ENCODE measurements at places on chromosomes 5 and 9.

DNA sequence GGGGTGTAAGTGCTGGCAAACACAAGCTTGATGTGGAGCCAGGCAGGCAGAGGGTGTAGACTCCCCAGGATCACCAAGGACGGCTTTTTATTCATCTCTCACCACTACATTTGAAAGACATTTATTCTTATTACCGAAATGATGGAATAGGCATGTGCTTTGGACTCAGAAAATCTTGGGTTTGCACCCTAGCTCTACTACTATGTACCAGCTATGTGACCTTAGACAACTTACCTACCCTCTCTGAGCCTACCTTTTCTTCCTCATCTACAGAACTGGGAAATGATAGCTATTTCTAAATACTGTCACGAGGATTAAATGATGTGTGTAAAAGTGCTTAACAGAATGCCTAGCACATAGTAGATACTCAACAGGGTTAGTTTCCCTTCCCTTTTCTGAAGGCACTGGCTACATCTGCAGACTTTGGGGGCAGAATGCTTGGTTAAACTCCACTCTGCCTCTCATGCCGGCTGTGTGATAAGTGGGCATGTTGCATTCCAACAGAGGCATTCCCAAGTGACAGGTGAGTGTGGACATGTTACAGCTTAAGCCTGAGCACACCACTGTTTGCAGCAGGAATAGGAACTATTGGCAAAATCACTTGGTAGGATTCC is 94.8 kb downstream of the SLC1A3 start:
- no peak overlapping the region for H3K4me3 ChIP-seq
- H3K27me3 ChIP-seq: no peaks in the 10 kb centered on the region
- no peak for DNase-seq
- no peaks in the 10 kb centered on the region for H3K36me3 ChIP-seq
- no peaks in the 10 kb centered on the region for H3K4me1 ChIP-seq

DNA sequence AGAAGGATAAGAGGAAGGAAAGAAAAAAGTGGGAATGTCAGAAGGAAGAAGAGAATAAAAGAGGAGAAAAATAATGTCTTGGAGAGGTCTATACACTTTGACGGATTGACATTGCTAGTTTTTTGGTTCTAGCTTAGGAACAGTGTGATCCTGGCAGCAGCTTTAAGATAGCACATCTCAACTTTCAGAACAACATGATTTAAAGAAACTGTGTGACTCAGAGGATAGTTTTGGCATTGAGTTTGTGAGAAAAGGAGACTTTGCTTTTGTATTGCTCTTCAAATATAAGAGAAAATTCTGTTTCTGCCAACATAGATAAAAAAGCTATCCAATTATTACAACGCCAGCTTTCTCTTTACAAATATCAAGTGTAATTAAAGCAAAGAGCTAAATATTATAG is 260.7 kb upstream of the ARRDC3 start:
- no peaks in the 10 kb centered on the region for H3K36me3 ChIP-seq
- H3K27me3 ChIP-seq: no peaks in the 10 kb centered on the region
- H3K4me3 ChIP-seq: no peak overlapping the region
- no peak overlapping the region for H3K27ac ChIP-seq
- H3K4me1 ChIP-seq: no peaks in the 10 kb centered on the region

DNA sequence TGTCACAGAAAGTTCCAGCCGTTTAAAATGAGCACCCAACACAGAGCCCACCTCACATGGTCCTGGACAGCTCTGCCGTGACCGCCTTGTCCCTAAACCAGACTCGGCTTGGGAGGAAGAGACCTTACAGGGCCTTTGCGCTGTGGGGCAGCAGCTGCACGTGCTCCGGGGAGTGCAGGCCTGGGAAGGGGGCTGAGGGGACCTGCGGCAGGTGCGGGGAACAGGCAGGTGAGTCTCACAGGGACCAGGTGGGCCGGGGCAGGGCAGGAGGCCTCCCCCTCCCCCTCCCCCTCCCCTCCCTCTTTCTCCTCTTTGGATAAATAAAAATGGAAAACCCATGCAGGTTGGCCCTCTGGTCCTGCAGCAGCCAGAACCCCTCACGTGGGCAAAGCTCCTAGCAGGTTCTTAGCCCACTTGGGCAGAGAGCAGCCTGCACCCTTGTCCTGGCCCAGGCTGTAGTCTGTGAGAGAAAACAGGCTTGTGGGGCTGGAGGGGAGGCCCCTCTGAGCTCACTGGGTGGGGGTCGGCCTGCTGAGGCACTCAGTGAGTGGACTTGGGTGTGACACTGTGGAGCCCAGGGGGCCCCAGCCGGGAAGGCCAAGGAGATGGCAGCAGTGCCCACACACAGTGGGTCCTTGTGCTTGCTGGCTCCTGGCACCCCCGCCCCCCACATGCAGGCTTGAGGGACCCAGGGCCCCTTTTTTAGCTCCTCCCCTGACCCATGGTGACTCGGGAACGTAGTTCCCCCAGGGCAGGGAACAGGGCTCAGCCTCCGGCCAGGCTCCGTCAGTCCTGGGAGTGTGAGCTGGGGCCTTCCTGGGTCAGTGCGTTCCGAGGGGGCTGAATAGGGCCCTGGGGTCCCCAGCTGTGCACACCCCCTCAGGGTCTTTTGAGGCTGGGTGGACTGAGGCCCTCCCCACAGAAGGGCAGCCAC is 40.0 kb upstream of the CACNA1B start:
- H3K36me3 ChIP-seq: peaks cover 17% of the 10 kb centered on the region
- no peak overlapping the region for H3K4me3 ChIP-seq
- no peak for DNase-seq

GRCh38 chr5:77743181-77743580 is 33.0 kb downstream of the TBCA start:
- no peak overlapping the region for H3K4me3 ChIP-seq
- peaks cover 3% of the 10 kb centered on the region for H3K4me1 ChIP-seq
- H3K36me3 ChIP-seq: no peaks in the 10 kb centered on the region

DNA sequence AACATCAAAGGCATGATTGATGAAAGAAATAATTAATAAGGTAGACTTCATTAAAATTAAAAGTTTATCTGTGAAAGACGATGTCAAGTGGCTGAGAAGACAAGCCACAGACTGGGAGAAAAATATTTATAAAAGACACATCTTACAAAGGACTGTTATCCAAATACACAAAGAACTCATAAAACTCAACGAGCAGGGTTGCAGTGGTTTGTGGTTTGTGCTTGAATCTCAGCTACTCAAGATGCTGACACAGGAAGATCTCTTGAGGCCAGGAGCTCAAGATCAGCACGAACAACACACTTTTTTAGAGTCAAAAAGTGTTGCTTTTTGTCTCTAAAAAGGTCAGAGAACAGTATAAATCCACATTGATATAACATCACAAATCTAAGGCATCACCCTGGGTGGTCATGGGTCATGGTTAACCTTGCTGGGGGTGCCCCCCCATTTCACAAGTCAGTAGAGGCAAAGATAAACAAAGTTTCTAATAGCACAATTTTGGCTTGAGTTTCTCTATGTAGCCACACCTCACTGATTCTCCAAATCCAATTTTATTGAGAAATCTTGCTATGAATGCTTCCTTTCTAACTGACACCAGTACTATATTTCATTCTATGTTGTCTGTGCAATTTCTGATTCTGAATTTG is 342.9 kb upstream of the RPS23 start:
- H3K36me3 ChIP-seq: no peaks in the 10 kb centered on the region
- no peaks in the 10 kb centered on the region for H3K4me1 ChIP-seq
- no peaks in the 10 kb centered on the region for H3K27me3 ChIP-seq
- H3K27ac ChIP-seq: no peak overlapping the region
- no peak for DNase-seq

DNA sequence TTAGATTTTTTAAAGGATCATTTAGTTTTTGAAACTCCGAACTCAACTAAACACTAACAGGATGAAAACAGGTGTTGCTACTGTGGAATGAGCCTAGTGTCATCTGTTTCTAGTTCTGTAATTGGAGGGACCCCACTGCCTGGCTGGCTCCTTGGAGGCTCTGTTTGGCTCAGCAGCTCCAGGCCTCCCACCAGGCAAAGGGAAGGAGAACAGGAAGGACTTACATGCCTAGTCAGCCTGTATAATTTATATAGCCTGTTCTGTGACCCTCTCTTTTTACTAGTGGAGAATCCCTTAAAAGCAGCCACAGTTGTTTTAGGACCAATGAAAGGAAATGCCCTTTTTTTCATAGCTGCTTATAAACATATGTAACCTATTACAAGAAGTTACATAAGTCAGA is 21.1 kb upstream of the C5orf24 start:
- no peak overlapping the region for H3K4me3 ChIP-seq
- H3K36me3 ChIP-seq: no peaks in the 10 kb centered on the region
- no peak overlapping the region for H3K27ac ChIP-seq
- H3K27me3 ChIP-seq: no peaks in the 10 kb centered on the region

DNA sequence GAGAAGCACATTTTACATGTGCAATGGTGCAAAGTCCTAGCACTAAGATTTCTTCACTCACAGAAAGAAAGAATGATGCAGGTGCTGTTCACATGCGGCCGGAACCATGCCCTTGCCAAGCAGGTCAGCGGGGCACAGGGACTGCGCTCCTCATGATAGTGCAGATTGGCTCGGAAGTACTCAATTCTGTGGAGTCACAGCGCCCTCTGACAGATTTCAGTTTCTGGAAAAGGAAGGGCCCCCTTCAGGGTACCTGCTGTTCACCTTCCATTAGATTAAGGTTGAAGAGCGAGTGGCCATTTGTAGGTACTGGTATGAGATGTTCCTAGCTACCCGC is 75.7 kb downstream of the TMC1 start:
- no peaks in the 10 kb centered on the region for H3K36me3 ChIP-seq
- no peak overlapping the region for H3K27ac ChIP-seq
- no peaks in the 10 kb centered on the region for H3K4me1 ChIP-seq
- no peaks in the 10 kb centered on the region for H3K27me3 ChIP-seq
- DNase-seq: no peak
- no peak overlapping the region for H3K4me3 ChIP-seq

DNA sequence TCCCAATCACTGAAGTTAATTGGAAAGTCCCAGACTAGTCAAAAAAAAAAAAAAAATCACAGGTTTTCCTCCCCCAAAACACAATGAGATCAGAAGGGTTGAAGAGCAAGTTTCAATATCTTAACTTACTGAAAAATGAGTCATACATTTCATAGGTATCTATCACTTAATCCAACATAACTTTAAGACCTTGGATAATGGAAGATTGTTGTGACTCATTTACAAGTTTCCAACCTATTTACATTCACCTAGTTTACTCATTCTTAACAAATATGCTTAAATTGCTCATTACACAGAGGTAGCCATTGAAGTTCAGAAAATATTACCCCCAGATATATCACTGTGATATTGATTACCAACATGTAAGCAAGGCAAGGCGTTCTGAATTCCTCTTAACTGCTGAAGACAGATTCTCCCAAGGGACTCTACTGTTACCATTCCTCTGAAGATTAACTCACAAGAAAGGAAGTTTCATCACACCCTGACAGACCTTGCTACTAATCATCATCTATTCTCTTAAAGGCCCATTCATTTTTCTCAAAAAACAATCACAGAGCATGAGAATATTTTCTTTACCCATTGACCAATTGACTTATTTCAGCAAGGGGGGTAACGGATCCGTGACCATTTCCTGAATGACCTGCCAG is 563.8 kb downstream of the TLE1 start:
- H3K36me3 ChIP-seq: no peaks in the 10 kb centered on the region
- H3K27ac ChIP-seq: no peak overlapping the region
- DNase-seq: no peak
- H3K27me3 ChIP-seq: no peaks in the 10 kb centered on the region

- H3K27ac ChIP-seq: no peak overlapping the region
- no peak for DNase-seq
These were observed 162.0 kb downstream of the SLC25A46 start for GRCh38 chr5:110900829-110901228.

DNA sequence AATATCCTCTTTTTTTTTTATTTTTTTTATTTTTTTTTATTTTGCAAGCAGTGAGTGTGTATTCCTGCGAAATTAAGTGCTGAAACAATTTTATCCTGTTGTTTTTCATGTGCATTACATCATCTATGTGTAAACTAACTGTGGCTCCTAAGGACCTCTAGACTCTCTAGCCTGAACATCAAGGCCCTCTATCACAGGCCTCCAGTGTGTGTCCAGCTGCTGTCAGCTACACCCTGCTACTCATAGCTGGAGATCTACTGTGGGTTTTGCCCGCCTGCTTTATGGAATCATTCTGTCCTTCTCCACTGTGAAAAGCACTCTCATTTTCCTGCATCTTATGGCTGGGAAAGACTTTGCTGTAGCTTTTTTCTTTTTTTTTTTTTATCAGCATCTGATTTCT is 157.8 kb downstream of the KCTD16 start:
- H3K4me3 ChIP-seq: no peak overlapping the region
- H3K27ac ChIP-seq: no peak overlapping the region
- no peak for DNase-seq
- no peaks in the 10 kb centered on the region for H3K27me3 ChIP-seq

DNA sequence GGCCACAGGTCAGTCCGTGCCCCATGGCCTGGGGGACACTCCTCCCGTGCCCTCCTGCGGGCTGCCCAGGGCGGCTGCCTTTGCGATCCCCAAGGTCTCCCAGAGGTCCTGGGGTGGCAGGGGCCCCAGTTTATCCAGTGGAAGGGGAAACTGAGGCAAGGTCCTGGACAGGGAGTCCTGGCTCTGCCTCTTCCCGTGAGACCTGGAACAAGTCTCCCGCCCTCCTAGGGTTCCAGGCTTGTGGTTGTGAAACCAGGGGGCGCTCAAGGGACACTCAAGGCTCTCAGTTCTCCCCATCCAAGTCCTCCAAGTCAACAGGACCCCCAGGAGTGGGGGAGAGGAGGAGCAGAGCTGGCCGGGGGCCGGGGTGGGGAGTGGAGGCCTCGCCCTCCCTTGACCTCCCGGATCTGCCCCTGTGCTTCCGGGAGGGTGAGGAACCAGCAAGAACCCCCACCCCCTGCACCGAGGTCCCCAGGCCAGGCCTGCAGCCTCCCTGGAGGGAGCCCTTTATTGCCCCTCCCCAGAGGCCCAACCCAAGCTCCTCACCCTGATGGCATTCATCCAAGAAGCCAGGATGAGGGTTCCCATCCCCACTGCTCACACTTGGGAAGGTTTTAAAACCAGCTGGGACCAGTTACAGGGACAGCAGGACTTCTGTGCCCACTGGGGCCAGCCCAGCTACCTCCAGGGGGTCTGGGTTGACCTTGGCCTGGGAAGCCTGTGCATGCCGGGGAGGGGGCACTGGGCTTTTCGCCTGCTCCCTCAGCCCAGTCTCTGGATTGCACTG is 24.7 kb upstream of the TMEM250 start:
- H3K27ac ChIP-seq: no peak overlapping the region
- DNase-seq: no peak
- H3K27me3 ChIP-seq: no peaks in the 10 kb centered on the region
- H3K4me1 ChIP-seq: no peaks in the 10 kb centered on the region
- no peaks in the 10 kb centered on the region for H3K36me3 ChIP-seq

All from prostate gland (tissue), 2 donors.